D721Med (cell line): ENCODE measurements at places on chromosomes 3 and 15.

- no peak for DNase-seq
These were observed 120.5 kb downstream of the ZNF609 start for GRCh38 chr15:64580696-64581407.

DNA sequence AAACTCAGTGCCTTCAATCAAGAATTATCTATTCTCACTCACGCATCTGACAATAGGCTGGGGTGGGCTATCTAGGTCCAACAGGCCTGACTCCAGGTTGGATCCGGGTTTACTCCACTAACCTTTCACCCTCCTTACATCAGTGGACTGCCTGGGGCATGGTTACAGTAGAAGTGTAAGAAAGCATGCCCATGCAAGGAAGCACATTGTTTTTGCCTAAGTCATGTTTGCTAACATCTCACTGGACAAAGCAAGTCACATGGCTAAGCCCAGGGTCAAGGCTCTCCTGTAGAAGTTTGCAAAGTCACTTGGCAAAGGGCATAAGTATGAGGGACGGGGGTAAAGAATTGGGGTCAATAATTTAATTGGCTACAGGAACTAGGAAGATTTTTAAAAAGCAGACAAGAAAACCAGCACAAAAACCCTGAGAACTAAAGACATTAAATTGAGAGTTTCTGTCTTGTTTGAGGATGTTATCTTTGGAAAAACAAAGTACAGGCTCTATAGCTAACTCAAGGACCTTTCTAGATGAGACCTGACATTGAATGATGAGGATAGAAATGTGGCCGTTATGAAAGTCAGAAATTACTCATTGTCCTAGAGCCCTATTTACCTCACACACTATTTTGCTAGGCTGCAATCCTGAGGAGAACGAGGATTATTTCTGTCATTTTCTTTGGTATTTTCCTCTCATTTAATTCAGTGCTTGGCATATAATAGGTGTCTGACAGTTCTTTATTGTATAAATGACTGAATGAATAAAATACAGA lies 214.2 kb downstream of the IL20RB start:
- no peak for DNase-seq

- no peak for DNase-seq
These were observed 3.5 kb downstream of the CD80 start for GRCh38 chr3:119555929-119556328.

- no peak for DNase-seq
These were observed 103.4 kb upstream of the SAMMSON start for GRCh38 chr3:69896095-69896494.

DNA sequence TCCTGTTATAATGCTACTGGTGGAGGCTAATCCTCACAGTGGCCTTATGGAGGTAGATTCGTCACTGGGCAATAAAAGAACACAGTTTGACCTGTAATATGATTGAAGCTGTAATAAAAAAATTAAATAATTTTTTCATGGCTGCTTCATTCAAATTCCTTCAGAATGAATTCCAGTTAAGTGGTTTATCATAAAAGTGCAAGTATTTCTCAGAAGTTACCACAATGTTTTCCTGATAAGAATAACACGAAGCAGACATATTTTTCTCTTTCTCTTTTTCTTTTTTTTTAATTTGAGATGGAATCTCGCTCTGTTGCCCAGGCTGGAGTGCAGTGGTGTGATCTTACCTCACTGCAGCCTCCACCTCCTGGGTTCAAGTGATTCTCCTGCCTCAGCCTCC lies 15.6 kb downstream of the B4GALT4 start:
- no peak for DNase-seq

DNA sequence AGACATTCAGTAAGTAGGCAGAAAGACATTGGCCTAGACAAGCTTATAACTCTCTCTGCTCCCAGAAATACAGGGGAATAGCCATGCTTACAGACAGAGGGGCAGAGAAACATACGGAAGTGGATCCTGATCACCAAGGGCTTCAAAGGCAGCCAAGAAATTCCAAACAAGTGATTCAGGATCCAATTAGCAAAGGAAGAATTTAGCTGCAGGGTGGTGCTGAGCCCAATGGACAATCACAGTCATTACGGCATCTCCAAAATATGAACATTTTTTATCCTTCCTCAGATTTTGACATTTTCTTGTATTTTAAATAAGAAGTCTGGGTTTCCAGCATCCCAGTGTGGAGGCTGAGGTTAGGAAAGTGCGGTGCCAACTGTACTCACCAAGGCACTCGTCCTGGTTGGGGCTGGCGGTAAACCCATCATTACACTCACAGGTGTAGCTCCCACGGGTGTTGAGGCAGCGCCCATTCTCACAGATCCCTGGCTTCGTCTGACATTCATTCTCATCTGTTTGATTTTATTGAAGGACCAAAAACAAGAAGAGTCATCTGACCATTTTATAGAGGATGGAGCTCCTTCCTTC lies 96.8 kb downstream of the DUT start:
- DNase-seq = no peak

DNA sequence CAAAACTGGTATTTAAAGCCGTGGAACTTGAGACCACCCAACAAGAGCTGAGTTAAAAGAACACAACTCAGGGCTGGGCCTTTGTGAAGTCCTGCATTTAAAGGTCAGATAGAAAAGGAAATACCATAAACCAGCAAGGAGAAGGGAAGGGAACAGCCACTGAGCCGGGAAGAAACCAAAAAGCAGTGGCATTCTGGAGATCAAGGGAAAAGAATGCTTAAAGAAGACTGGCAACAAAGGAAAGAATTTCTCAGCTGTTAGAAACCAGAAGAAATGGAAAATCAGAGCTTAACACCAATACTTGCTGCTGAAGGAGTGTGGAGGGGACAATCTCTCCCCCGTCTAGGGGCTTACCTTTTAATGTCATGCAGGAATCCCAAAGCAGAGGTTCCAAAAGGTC lies 247.4 kb upstream of the CHRNA7 start:
- DNase-seq = no peak
